Left ventricle myocardium superior (tissue), 1 donor: ENCODE measurements at places on chromosomes 7 and 10. TPM values are rescaled to one million over a fixed set of nuclear protein-coding genes. Genes with fewer than 3 reads are reported as not detected.
A peak's percentile ranks its signal among the peaks of the same experiment; 100 is the strongest.

The C10orf105 gene
- 0.07 TPM for total RNA-seq

The ZNF804B gene
- not detected for total RNA-seq

The ANK3 gene
- total RNA-seq: 188 TPM

The VIPR2 gene
- 21.3 TPM for total RNA-seq

DNA sequence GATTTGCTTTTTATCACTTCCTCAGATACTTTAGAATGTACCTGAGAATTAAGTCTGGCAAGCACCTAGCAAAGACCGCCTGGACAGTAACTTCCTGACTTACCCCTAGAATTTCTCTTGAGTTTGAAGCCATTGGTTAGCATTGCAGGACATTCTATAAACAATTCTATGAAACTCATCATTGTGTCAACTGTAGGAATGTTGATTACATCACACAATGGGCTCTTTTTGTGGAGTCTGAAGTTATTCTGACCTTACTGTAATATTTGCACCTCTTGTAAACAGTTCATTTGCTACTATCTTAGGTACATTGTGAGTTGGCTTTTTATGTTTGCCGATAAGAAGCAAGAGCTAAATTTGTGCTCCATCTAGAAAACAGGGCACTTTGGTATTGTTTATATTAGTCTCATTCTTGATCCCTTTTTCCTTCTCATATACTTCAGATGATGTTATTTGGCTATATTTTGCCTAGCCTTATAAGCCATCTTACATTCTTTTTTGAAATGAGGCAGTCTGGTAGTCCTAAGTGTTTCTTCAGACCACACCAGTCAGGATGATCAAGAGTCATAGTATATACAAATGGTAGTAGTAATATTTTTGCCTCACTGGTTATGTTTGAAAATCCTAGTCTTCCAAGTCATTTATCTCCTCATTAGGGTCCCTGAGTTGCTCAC, 52.4 kb downstream of the CASD1 start:
- no peak for DNase-seq

DNA sequence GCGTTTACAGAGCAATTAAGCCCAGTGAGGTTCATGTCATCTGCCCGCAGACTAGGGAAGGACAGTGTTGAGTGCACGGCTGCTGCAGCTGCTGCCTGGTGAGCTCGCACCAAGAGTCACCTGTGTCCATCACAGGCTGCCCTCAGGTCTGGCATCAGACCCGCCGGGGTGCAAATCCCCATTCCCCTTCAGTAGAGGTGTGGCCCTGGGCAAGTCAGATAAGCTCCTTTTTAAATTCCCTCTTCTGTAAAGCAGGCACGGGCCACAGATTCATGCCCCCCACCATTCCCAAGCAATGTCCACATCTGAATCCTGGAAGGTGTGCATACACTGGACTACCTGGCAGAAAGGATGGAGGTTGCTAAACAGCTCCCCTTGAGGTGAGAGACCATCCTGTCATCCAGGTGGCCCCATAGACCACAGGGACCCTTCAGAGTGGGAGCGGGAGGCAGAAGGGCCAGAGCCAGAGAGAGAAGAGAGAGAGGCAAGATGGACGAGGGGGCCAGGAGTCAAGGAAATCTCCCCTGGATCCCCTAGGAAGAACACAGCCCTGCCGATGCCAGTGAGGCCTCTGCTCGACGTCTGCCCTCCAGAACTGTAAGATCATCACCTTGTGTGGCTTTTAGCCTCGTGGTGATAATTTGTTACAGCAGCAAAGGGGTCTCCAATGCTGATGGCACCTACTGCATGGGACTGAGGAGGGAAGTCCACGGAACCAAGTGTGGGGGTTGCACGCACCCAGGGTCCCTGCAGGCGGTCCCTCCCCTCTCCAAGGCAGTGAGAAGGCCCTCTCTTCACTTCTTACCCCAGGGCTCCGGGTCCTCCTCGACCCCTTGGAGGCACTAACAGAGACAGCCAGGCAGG, 168.8 kb downstream of the TCERG1L start:
- no peak for DNase-seq

DNA sequence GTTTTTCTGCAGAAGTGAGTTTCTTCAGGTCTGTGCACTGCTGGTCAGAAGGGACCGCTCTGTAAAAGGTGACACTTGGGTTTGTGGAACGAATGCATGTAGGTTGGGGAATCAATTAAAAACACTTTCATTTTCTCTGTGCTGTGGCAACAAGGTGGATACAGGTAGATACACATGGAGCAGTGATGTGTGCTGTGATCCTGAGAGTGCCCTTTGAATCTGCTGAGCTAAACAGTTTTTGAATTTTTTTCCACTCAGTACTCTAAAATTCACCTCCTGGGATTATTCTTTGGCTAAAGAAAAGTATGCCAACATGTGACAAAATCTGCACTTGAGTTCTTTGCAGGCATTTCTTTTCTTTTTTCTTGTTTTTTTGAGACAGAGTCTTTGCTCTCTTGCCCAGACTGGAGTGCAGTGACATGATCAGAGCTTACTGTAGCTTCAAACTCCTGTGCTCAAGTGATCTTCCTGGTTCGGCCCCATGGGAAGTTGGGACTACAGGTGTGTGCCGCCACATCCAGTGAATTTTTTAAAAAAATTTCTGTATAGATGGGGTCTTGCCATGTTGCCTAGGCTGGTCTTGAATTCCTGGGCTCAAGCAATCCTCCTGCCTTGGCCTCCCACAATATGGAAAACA, 338.9 kb downstream of the EXOC4 start:
- DNase-seq: no peak

DNA sequence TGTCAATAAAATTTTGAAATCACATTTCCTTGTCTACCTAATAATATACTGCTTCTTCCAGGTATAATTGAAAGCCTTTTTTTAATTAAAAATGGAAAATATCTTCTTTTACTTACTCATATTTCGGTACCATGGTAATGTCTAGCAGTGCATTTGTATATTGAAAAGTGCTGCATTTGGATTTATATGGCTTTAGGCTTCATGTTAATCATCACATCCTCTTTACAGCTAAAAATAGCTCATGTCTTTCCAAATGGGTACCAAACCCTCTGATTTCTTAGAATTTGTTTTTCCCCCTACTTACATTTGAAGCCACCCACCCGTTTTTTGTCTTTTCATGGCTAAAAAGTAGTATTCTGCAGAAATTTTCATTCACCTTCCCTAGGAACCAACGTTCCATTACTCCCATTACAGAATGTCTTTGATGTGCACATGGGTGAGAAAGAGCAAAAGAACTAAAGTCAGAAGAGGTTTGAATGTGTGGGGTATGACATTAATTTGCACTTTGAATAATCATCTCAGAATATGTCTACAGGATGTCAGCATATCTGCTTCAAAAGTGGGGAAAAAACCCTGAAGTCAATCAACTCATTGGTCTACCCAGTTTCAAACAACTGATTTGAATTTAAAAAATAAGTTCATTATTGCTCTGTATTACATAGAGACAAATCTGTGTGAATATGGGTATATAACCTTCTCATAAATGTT, 935.9 kb downstream of the GATA3 start:
- no peak for DNase-seq

DNA sequence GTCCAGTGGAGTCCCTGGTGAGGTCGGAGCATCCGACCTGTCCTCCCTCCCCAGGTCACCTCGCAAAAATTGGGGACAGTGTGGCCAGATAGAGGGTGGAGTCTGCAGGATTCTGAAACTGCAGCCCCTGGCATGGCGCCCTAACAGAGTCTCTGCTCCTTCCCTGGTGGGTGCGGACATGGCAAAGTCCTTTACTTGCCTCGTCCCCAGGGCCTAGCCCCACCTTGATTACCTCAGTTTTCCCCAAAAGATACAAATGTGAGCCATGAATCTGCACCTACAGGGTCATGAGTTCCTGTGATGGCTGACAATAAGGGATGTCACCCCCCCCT, 47.7 kb downstream of the NPVF start:
- DNase-seq: no peak

GRCh38 chr10:87578842-87579401, 74.2 kb downstream of the MINPP1 start:
- DNase-seq: no peak

DNA sequence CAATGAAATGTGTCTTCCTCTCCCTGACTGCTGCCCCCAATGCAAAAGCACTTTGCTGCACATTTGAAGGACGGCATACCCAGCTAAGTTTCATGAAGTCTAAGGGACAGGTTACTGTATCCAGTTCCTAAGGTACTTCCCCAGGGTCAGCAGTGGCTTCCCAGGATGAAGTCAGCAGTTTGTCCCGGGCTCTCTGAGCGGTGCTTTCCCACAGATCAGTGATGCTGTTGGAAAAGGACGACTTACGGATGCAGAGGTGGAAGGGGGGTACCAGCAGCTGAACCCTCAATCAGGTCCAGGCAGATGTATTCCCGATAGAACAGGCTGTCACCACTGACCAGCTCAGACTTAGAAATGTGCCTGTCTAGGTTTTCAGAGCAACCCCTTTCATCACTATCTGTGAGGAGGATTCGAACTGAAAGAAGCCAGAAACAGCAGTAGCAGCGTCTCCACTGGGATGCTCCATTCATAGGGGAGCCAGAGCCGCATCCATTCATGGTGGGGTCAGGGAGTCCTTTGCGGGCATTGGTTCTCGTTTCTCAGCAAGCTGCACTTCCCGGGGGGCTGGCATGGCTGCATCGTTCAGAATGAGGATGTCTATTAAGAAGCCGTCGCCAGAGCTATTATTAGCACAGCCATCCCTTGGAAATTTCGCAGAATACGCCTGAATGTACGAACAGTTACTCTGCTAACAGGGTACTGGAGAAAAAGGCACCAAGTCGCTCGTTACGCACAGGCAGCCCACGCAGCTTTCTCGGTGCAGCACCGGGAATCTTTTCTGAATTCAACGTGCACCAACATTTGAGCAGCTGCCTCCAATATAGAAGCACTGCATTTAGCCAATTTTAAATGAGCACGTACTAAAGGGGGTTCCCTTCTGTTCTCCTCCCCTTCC, 303.7 kb downstream of the PRPF18 start:
- peak; percentile 49 for DNase-seq

DNA sequence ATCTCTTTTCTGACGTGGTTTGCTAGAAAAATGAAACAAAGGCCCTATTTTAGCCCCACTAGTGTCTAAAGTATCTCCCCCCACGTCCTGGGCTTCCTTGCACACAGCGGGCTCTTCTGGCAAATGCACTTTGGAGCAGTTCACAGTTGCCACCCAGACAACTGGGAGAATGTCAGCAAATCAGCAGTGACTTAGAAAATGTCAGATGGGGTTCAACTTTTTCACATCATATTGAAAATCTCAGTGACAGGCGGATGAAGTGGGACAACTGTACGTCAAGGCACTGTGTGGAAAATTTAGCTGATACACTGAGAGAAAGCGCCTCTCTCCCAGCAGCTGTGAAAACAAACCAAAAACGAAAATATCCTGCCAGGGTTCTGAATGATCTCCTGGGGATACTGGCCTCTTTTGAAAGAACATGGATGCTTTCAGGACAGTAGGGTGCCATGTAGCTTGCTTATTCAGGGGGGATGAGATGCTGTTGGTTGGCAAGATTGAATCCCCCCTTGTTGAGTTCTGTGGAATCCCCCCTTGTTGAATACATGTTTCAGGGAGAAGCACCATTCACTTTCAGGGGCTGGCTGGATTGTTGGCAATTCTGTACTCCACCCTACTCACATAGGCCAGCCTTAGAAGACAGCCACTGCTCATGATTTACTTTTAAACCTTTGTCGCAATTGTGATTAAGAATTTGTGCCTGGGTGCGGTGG, 372.8 kb upstream of the CELF2 start:
- DNase-seq: no peak

DNA sequence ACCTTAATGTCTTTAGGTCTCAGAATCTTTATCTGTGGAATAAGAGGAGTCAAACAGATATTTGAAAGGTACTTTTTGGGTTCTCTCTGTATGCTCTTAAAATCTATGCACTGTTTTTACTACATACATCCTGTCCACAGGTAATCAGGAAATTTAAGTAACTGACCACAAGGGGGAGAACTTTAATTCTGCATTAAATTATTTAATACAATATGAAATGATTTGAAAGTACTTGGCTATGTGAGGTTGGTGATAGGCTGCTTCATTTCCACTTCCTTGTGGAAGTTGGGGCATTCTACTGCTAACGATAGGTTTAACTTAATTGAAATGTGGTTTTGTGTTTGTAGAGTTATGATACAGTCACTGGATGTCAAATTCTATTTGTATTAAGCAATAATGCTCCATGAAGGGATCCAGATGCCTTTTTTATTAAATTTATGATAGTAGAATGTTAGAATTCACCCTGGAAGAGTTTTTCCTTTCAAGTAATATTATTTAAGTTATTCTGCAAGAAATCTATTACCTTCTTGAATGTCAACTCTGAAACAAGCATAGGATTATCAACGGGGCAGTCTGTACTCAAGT, 6.0 kb downstream of the TEX47 start:
- DNase-seq: no peak

- DNase-seq: no peak
Measured at GRCh38 chr10:75499556-75500160, 68.2 kb downstream of the LRMDA start.

DNA sequence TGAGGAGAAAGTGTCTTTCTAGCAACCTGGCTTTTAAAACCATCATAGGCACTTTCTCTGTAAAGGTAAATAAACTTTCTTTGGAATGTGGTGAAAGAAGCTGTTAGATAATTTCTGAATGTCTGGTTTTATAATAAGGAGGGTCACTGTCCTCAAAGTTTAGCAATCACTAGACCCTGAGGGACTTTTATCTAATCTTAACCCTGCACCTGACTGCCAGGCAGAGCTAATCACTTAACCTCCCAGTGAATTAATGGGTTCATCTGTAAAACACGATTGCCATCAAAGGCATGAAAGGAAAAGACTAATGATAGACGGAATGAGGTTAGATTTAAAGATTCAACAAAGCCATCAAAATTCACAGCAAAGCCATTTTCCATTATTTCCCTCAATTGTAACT, 553.8 kb downstream of the GRM8 start:
- no peak for DNase-seq

DNA sequence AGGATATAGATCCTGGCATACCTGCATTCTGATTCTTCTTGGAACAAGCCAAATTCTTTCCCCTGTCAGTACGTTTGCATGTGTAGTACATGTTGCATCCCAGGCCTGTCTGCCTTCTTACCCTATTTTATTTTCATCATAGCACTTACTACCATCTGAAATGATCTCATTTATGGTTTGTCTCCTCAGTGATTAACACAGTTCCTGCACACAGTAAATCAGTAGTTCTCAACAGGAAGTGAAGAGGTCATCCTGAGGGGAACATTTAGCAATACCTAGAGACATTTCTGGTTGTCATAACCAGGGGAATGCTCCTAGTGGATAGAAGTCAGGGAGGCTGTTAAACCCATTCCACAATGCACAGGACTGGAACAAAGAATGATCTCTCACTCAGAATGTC, 38.2 kb upstream of the SLC26A4 start:
- DNase-seq: no peak

GRCh38 chr10:121862042-121862441, 65.8 kb downstream of the ATE1 start:
- DNase-seq: no peak
